ENCODE measurements at places on chromosomes 3 and 15.
A peak's percentile ranks its signal among the peaks of the same experiment; 100 is the strongest.

DNA sequence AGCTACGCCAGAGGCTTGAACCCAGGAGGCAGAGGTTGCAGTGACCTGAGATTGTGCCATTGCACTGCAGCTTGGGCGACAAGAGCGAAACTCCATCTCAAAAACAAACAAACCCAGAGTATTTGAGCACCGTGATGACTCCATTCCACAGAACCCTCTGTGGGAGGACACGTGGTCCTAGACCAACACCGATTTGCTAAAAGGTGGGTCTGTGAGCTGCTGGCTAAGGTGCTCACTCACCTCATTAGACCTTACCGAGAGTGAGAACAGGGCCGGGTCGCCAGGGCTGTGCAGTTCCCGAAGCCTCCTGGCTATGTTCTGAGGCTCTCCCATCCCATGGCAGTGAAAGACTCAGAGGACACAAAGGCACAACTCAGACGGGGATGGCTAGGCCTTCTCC, 17.9 kb downstream of the ABHD2 start:
- DNase-seq = no peak

- no peak for DNase-seq
Observed at GRCh38 chr15:51299187-51300015, 39.0 kb downstream of the CYP19A1 start.

- DNase-seq = no peak
Observed at GRCh38 chr3:140695361-140696061, 17.6 kb downstream of the TRIM42 start.

- no peak for DNase-seq
Observed at GRCh38 chr3:123154020-123154985, 47.4 kb upstream of the SEC22A start.

DNA sequence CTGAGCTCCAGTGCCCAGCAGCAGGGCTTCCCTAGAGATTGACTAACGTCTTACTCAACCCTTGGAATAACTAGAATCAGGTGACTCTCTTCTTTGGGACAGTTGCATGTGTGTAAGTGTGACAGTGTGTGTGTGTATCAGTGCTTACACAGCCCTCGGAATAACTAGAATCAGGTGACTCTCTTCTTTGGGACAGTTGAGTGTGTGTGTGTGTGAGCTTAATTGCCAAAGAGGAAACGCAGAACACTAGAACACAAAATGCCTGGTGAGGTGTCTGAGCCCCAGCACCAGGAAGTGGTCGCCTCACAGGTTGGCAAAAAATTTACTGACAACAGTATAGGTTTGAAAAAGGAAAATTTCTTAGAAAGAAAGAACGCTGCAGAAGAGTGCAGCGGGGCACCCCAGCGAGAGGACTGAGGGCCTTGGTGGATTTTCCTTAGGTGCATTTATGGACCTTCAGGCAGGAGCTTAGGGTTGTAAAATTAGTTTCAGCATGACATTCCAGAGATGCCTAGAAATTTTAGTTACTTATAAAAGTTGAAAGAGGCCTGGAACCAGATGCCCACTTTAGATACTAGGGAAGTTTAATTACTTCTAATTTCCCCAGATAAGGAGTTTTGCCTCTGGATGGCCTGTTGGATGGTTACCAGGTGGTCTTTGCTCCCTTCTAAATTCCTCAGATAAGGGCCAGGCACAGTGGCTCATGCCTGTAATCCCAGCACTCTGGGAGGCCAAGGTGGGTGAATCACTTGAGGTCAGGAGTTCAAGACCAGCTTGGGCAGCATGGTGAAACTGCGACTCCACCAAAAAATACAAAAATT, 3.7 kb upstream of the WDR82 start:
- DNase-seq = no peak

- no peak for DNase-seq
Observed at GRCh38 chr3:86239946-86240345, 751.0 kb downstream of the VGLL3 start.

DNA sequence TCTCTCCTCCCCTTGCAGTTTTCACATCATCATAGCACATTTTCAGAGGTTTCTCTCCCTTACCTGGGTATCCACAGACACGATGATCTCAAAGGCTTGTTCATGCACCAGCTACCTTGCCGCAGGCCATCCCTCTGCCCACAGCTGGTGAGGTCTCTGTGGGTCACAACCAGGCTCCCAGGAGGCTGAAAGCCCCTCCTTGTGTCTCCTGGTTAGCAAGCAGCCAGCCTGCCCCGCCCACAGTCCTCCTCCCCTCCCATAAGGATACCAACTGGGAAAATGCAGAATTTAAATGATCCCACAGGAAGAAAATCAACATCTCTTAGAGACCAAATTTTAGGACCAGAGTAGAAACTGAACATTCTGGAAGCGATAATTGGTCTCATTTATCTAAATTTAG, 213.5 kb upstream of the PPP2R3A start:
- DNase-seq = no peak

DNA sequence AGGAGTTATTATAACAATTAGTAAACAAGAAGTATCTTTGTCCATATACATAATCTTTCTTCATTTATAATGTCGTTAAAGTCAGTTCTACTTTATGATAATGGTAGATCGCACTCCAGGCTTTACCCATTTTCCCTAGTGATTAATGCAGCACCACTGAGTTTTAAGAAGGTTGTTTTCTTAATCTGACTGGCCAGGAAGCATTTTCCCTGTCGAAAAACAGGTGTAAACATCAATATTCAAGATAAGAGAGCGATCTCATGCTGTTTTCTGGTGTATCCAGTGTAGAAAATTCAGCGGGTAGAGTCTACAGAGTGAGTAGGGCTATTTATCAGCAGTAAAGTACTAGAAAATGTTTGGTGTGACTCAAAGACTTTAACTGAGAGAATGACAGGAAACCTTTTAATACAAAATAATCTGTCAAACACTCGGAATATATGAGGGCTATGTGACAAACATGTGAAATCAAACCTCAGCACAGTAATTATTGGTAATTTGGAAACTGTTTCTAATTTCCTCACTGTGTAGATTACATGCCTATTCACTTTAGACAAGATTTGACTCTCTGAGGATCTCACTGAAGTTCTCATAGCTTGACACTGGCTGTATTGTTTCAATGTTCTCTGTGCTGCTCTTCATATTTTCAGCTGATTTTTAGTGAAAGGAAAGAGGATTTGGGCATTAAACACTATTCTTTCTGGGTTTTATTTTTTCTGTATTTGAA, 1013.2 kb downstream of the VGLL3 start:
- DNase-seq = no peak

GRCh38 chr3:177459401-177459800, 262.1 kb upstream of the TBL1XR1 start:
- DNase-seq = no peak

DNA sequence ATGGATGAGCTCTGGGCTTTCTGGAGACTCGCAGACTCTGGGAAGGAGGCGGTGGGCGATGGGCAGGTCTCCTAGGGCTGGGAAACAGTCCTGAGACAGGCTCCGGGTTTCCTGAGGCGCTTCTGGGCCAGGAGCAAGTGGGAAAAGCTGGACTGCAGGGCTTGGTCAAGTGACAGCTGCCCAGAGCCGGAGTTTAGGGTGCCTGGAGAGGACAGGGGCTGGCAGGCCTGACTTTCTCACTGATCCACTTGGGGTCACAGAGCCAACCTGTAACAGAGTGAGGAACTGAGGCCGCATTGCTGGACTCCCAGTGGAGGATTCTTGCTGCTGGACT, 107.9 kb downstream of the APBA2 start:
- DNase-seq = no peak

- DNase-seq = peak; percentile 3
Observed at GRCh38 chr3:58798312-58798711, 131.7 kb upstream of the FAM3D start.

GRCh38 chr15:89632563-89633430, 22.5 kb downstream of the KIF7 start:
- DNase-seq = no peak

GRCh38 chr15:83850015-83850414, 196.1 kb downstream of the ADAMTSL3 start:
- DNase-seq = no peak

All from GM04503 (cell line).